WERI-Rb-1 (cell line): ENCODE measurements at places on chromosomes 16 and 17.

GRCh38 chr16:85006639-85007038 lies 4.7 kb downstream of the ZDHHC7 start:
- DNase-seq, result no peak

GRCh38 chr16:48479329-48479728 lies 94.1 kb upstream of the SIAH1 start:
- DNase-seq, result peak; percentile 47

- no peak for DNase-seq
These were observed 30.5 kb downstream of the KSR1 start for GRCh38 chr17:27486741-27487140.

GRCh38 chr16:1100084-1100800 lies 4.2 kb upstream of the C1QTNF8 start:
- no peak for DNase-seq

DNA sequence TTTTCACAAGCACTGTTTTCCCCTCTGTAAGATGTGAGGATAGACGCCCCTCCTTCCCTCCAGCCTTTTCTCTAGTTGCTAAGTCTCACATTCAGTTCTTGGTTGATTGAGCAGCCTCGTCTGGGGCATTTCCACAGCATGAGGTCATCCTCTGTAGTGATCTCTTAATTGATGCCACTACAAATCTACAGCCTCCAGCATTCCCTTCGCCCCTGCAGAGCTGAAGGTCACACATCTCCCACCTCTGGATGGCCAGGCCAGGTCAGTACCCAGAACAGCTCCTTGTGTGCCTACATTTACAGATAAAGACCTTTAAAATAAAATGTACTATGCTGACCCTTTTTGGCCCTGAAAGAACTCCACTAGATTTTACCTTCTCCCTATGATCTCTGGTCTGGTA lies 32.5 kb upstream of the CDH11 start:
- DNase-seq, result peak; percentile 18
